ENCODE measurements at places on chromosomes 2 and 18. TPM values are rescaled to one million over a fixed set of nuclear protein-coding genes. Genes with fewer than 3 reads are reported as not detected.

DNA sequence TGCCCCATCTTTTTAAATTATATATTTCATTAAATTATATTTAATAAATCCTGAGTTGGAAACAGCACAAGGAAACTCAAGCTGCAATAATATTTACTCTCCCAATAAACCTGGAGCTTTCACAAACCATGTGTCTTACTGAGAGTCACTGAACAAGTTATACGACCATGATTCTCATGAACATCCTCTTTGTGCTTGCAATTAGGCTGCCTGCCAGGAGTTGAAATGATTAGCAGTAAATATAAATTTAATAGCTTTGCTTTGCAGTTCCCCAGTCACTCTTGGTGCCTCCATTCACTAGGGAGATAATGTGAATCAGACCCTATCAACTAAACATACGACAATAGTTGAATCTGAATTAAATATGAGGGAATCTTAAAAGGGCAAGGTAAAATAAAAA is 905.1 kb downstream of the NRXN1 start:
- H3K4me1 ChIP-seq: no peaks in the 10 kb centered on the region
- no peak overlapping the region for H3K27ac ChIP-seq
- H3K4me3 ChIP-seq: no peak overlapping the region
- no peaks in the 10 kb centered on the region for H3K27me3 ChIP-seq
- DNase-seq: no peak

NAT8 gene
- total RNA-seq: not detected

TMEM200C gene
- total RNA-seq: not detected

PPP4R1 gene
- 105 TPM for total RNA-seq

DNA sequence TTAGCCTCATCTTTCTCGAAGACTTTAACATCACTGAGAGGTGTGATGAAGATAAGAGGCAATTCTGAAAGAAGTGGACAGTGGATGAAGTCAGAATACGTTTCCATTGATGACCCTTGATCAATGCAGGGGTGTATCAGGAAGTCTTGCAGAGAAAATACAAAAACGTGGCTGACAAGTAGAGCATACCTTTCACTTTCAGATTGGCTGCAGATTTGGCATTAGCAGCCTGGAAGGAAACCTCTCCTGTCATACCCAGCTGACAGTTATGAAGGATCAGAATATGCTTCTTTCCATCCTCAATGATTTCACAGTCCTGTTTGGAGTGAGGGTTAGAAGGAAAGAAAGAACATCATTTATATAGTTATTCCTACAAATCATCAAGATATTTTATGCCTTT is 152.5 kb downstream of the PLEKHA3 start:
- no peaks in the 10 kb centered on the region for H3K36me3 ChIP-seq
- no peak overlapping the region for H3K4me3 ChIP-seq
- peaks cover 8% of the 10 kb centered on the region for H3K27me3 ChIP-seq
- DNase-seq: no peak

HOXD13 gene
- 1.1 TPM for total RNA-seq

DNA sequence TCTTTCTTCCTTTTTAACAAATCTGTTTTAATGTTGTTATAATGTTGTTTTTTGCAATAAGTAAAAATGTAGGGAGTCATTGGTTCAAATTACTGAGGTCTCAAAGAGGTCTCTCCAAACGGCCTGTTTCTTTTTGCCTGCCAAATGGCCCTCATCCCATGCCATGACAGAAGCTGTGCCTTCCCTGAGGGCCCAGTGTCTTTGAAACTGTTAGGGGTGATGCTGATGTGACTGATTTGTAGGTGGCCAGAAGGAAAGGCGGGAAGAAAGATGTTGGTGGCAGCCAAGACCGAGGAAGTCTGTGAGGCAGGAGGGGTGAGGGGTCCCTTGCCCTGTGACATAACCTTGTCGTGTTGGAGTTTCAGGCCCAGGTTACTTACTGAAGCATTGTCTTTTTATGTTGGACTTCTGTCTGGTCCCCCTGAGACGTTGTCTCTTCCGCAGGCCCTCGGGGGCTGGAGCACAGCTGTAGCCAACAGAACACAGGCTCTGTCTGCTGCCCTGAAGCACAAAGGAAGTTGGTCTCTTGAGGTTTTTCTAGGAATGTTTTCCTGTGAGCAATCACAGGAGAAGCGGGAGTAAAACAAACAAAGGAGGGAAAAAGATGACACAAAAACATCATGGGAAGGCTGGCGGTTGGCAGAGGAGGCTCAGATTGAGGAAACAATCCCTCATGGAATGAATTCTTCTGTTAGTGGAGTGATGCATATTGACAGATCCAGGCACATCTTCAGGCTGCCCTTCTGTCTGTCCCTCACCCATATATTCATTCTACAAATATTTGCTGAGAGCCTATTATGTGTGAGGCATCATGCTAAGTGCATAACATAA is 4.9 kb upstream of the ST3GAL5 start:
- H3K27me3 ChIP-seq: no peaks in the 10 kb centered on the region
- peak overlapping the region; percentile 82 for H3K27ac ChIP-seq
- no peaks in the 10 kb centered on the region for H3K36me3 ChIP-seq
- peak; percentile 83 for DNase-seq

GRCh38 chr18:61426492-61427053 is 93.3 kb downstream of the CDH20 start:
- peaks cover 6% of the 10 kb centered on the region for H3K27me3 ChIP-seq
- no peaks in the 10 kb centered on the region for H3K4me1 ChIP-seq

- no peaks in the 10 kb centered on the region for H3K4me1 ChIP-seq
- H3K4me3 ChIP-seq: no peak overlapping the region
- no peaks in the 10 kb centered on the region for H3K36me3 ChIP-seq
- no peak for DNase-seq
- peaks cover 5% of the 10 kb centered on the region for H3K27me3 ChIP-seq
These were observed 151.0 kb downstream of the DNER start for GRCh38 chr2:229563388-229563787.

DNA sequence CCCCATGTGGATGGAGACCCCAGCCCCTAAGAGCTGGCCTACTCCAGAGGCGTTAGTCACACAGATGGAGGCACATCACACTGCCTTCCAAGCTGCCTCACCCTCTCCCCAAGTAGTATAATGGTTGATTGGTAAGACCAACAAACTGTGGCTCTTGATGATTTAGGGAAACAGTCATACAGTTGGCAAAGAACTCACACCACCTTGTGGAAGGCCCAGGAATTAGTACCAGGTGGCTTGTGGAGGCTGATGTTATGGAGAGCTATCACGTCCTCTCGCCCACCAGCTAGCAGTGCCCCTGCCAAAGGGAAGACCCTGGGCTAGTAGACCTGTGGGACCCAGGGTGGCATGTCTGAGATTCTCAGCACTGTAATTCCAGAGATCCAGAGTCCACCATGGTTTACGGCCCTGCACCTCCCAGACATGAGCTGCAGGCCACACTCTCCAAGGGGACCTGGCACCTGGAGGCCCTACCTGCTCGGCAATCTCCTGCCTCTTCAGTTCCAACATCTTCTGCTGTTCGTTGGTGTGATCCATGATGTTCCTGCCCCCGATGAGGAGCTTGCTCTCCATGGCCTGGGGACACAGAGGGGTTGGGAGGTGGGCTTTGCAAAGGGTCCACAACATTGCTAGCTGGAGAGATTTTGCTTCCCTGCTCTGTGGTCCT is 26.3 kb downstream of the KIF3C start:
- H3K27me3 ChIP-seq: peaks cover 1% of the 10 kb centered on the region
- no peak overlapping the region for H3K27ac ChIP-seq
- no peak overlapping the region for H3K4me3 ChIP-seq
- no peak for DNase-seq
- peaks cover 18% of the 10 kb centered on the region for H3K4me1 ChIP-seq

- no peaks in the 10 kb centered on the region for H3K27me3 ChIP-seq
- no peaks in the 10 kb centered on the region for H3K4me1 ChIP-seq
- H3K36me3 ChIP-seq: no peaks in the 10 kb centered on the region
- DNase-seq: no peak
- no peak overlapping the region for H3K27ac ChIP-seq
These were observed 960.9 kb downstream of the CBLN2 start for GRCh38 chr18:71583252-71583651.

TXNDC2 gene
- 0.14 TPM for total RNA-seq

GALR1 gene
- not detected for total RNA-seq

ABCG8 gene
- not detected for total RNA-seq

DNA sequence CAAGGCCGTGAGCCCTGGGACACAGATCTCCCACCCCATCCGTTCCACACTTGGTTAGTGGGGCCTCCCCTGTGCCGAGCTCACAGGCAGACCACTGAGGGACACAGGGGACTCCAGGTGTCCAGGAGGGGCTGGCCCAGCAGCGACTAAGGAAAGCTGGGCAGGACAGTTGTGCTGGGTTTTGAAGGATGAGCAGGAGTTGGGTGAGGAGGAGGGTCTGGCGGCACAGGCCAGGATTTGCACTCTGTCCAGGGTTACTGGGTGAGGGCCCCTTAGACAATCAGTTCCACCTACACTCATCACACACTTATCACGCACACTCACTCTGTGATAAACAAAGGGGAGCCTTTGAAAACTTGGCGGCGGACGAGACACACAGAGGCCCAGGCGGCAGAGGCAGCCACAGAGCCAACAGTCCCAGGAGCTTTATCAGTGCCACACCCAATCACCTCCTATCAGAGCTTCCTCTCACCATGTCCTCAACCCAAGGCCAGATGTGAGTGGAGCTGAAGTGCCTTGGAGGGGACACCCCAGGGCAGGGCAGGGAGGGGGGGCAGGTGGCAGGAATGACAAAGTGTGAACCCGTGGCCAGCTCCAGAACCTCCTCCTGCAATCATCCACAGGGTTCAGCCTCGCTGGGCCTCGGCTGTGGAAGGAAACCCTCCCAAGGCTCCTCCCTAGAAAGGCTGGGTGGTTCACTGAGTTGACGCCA is 26.6 kb downstream of the BIN1 start:
- H3K4me1 ChIP-seq: peaks cover 28% of the 10 kb centered on the region
- H3K36me3 ChIP-seq: no peaks in the 10 kb centered on the region
- H3K27me3 ChIP-seq: peaks cover 2% of the 10 kb centered on the region
- no peak overlapping the region for H3K27ac ChIP-seq
- no peak for DNase-seq
- no peak overlapping the region for H3K4me3 ChIP-seq

RND3 gene
- total RNA-seq: 525 TPM

CHN1 gene
- 88.2 TPM for total RNA-seq

DNA sequence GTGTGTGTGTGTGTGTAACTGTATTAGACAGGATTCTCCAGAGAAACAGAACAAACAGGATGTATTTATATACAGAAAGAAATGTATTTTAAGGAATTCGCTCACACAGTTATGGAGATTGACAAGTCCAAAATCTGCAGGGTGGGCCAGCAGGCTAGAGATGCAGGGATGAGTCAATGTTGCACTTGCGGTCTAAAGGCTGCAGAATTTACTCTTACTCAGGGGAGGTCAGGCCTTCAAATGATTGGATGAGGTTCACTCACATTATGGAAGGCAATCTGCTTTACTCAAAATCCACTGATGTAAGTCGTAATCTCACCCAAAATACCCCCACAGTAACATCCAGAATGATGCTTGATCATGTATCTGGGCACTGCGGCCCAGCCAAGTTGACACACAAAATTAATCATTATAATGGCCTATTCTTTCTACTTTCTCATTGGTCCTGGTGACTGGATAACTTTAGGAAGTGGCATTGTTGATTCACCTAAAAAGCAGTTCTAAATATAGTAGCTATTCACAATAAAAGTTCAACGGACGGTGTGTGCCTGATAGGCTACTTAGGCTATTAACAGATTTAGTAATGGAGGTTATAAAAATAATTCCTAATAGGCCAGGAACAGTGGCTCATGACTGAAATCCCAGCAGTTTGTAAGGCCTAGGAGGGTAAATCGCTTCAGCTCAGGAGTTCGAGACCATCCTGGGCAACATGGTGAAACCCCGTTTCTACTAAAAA is 40.6 kb upstream of the ACYP2 start:
- no peaks in the 10 kb centered on the region for H3K27me3 ChIP-seq
- H3K4me1 ChIP-seq: peaks cover 26% of the 10 kb centered on the region
- H3K27ac ChIP-seq: peak overlapping the region; percentile 76
- peak; percentile 43 for DNase-seq

MPP4 gene
- total RNA-seq: 3.7 TPM

DNA sequence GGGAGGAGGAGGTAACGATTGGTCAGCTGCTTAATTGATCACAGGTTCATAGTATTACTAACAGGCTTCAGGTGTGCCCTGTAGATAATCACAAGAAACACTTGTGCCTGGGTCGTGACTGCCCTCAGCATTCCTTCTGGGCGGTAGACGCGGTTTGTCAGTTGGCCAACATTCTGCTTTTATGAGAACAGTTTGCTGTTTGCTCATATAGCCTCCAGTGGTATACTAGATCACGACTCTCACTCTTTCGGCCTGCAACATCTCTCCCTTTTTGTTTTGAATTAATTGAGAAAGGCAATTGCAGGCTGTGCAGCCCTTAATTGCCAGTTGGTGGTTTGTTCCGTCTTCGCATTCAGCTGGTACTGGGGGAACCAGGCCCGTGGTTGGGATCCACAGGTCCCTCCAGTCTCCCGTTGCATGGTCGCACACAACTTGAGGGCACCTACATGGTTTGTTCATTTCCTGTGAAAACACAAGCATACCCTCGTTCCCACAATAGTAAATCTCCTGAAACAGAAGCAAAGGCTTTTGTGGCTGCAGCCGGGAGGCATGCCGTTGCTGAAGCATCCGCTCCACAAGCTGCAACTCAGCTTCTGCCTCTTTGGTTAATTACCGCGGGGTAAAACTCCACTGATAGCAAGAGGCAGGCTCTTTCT is 30.3 kb upstream of the GPR17 start:
- peaks cover 27% of the 10 kb centered on the region for H3K36me3 ChIP-seq
- H3K4me1 ChIP-seq: peaks cover 60% of the 10 kb centered on the region
- peak overlapping the region; percentile 82 for H3K4me3 ChIP-seq
- DNase-seq: peak; percentile 90
- peaks cover 3% of the 10 kb centered on the region for H3K27me3 ChIP-seq

DNA sequence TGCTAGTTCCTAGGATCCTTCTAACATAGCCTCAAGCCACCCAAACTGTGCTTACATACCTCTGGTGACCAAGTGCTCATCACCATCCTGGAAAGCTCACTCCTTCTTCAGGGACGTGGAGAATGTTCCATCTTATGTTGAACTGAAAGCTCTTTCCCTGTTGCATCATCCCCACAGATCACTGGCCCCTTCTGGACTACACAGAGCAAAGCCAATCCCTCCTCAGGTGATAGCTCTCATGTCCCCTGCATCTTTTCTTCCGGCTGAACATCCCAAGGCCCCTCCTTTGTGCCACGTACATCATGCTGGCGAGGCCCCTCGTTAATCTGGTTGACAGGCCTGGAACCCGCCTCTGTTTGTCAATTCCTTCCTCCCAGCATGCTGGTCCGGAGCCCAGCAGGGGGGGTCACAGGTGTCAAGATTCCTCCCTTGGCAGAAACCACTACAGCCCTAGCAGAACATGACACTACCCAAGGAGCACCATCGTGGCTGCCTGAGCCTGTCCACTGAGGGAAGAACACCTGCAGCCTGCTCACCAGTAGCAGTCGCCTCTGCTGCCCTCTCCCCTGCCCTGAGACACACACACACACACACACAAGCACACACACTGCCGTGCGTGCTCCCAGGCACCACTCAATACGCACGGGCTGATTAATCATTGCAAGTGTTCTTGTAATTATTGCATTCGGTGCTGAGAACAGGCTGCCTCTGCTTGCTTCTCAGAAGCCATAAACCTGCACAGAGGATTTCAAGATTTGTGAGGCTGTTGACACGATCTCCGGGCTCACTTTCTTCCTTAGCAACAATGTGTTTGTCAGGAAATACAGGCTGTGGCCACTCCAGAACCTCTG is 6.3 kb upstream of the KCNK3 start:
- H3K36me3 ChIP-seq: no peaks in the 10 kb centered on the region
- H3K4me1 ChIP-seq: no peaks in the 10 kb centered on the region
- H3K4me3 ChIP-seq: no peak overlapping the region

GRCh38 chr2:233851169-233851568 is 3.2 kb downstream of the HJURP start:
- H3K36me3 ChIP-seq: peaks cover 28% of the 10 kb centered on the region
- peaks cover 49% of the 10 kb centered on the region for H3K4me1 ChIP-seq
- peak overlapping the region; percentile 95 for H3K4me3 ChIP-seq
- peaks cover 7% of the 10 kb centered on the region for H3K27me3 ChIP-seq

FAM237A gene
- not detected for total RNA-seq
